ENCODE measurements at places on chromosomes 6 and 20.
A peak's percentile ranks its signal among the peaks of the same experiment; 100 is the strongest.

GRCh38 chr6:127115746-127116145 is 2.7 kb upstream of the RSPO3 start:
- no peak for DNase-seq

- DNase-seq: no peak
Measured at GRCh38 chr20:52959125-52959524, 13.0 kb upstream of the TSHZ2 start.

DNA sequence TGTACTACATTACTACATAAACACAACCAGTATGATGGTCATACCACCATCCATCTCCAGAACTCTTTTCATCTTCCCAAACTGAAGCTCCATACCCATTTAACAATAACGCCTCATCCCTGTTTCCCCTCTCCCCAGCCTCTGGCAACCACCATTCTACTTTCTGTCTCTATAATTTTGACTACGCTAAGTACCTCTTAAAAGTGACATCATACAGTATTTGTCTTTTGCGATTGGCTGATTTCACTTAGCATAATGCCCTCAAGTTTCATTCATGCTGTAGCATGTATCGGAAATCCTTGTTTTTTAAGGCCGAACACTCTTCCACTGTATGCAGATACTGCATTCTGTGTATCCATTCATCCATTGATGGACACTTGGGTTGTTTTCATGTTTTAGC is 29.7 kb downstream of the GABRR1 start:
- no peak for DNase-seq

DNA sequence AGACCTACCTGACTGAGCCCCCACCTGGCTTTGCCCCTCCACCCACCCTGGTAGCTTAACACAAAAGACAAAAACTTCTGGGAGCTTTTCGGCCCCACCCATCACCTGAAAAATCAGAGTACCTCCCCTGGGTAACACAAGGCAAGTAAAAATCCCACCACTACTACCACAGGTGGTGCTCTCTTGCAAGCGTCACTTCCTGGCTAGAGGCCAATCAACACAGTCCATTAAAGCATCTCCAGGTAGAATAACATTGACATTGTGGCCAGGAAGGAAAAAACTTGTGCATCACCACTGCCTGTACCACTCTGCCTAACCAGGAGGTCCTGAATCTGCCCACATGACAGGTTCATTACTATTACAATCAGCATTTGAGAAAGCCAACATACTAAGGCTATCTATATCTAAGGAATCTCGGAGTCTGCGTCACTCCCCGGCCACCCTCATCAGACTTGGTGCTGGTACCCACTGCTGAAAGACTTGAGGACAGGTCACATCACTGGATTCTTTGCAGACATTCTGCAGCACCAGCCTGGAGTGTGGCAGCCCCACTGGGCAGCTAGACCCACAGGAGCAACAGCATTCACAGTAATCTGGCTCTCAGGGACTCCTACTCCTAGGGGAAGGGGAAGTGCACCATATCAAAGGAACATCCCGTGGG is 125.9 kb downstream of the CDK19 start:
- DNase-seq: peak; percentile 7

- no peak for DNase-seq
Measured at GRCh38 chr20:44326391-44327159, 10.3 kb upstream of the R3HDML start.

DNA sequence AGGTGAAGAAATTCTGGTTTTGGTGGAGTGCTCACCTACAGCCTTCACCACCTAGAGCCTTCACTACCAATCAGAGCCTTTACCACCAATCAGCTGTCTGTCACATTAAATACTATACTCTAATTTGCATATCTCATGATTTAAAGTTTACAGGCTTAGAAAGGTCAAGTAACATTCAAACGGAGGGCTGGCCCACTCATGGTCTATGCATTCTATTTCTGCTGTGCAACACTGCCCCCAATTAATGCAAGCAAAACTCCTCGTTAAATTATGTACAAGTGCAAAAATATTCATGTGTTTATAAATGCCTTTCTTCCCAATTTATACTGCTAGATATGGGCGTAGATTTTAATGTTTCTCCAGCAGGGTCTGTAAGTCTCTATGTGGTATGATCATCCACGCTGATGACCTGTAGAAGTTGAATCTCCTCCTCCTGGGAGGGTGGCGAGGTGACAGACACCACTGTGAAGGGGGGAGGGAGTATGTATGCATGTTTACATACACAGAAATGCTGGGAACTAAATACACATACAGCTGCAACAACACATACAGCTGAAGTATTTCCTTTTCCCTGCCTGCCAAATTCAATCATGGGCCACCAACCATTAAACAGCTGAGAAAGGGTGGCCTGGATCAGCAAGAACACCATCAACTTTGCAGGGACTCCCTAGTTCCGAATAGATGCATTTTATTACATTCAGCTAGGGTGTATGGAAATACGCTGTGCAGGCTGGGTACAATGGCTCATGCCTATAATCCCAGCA is 13.1 kb downstream of the RRAGD start:
- DNase-seq: no peak

DNA sequence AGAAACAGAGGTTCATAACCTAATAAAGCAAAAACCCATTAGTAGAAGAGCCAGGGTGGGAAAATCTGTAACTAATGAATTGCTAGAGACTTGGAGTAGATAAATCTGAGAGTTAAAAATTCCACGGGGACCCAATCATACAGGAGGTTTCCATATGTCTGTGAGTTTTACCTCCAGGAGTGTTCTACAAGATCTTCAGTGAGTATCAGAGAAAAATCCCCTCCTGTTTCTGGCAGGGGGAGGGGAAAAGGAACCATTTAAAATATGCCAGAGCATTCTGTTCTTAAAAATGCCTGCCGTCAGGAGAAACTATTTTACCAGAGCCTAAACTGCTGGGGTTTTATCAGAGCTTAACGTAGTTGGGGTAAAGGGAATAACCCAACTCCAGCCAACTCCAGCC is 54.0 kb upstream of the PLN start:
- no peak for DNase-seq

- DNase-seq: no peak
Measured at GRCh38 chr6:153539602-153540001, 408.5 kb upstream of the RGS17 start.

DNA sequence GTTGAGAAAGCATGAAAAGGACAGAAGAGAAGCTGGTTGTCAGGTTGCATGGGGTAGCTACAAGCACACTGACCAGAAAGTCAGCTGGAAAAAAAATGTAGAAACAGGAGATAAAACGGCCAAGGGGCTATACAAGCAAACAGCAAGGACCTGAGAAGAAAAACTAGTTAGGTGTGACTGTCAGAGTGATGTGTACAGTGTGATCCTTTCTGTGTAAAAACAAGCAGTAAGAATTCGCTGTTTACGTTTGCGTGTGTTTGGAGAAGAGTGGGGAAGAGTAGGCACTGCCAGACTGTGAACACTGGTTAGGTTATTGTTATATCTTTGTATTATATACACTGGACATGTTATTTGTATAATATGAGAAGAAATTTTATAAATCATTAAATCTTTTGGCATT is 28.1 kb downstream of the PTPN1 start:
- DNase-seq: no peak

DNA sequence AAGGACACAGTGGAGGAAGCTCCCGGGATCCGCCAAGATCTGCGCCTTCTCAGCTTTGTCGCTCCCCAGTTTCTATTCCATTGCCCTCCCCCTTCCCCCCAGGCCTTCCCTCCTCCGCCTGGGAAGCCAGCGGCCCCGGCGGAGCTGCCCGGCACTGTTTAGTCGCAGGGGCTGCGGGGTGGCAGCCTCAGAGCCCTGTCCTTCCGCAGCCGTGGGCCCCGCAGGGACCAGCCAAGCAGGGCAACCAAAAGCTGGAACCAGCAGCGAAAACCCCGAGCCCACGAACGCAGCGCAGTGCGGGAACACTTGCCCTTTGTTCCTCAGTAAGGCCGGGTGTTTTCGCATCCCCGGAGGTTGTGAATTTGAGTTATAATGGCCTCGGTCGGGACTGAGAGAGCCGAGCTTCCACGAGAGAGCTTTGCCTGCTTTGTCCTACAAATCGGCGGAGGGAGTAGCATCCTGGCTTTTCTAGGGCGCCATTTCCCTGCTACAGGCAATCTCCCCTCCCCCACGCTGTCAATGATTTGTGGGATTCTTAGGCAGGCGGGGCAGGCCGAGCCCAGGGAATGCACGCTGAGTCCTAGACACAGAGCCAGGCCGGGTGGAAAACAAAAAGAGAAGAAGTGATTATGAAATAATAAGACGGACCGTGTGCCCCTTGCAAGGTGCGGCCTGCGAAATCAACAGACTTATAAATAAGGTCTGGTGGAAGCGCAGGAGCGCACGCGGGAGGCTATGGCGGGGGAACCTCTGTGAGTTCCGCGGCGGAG is 4.0 kb upstream of the TUBB2B start:
- DNase-seq: peak; percentile 94

GRCh38 chr6:707576-708236 is 14.8 kb upstream of the EXOC2 start:
- no peak for DNase-seq

DNA sequence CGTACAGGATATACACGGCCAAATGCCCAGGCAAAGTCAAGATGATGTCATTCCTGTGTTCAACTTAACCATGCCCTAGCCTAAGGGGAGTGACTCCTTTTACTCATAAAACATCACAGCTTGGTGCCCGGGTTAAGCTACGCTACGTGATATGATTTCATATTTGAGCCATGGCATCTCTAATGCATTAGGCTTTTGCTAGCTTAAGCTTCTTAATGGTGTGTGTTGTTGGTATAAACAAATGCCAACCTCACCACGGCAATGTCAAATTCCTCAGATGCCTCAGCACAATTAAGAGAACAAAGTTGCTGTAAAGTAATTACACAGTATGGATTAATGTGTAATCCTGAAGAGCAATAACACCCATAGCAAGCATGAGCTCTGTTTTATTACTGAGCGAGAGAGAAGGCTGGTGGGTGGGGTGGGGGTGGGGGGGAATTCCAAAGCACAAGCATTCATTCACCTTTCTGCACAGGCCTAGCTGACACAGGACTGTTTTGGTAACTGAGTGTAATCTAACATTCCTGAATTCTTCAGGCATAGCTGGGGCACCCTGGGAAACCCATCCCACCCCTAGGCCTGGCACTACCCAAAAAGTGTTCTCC is 44.7 kb upstream of the CNKSR3 start:
- no peak for DNase-seq

DNA sequence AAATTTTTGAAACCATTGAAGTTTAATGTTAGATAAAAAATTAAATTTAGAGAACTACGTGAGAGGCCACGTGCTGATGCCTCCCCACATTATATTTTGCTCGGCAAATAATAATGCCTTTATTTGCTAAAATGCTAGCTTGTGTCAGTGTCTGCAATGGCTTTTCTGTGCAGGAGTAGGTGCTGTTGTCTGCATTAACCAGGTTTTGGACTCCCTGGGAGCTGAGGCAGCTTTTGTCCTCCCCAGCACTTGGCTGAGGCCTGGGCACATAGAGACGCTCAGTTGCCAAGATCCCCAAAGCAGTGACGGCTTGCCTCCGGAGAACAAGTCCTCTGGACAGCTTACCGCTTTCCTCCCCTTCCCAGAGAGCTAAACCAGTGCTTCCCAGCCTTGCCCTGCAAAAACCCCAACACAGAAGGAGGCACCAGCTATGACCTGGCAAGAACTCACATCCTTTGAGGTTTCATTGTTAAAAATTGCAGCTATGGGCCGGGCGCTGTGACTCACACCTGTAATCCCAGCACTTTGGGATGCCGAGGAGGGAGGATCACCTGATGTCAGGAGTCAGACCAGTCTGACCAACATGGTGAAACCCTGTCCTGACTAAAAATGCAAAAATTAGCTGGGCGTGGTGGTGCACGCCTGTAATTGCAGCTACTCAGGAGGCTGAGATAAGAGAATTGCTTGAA is 59.9 kb downstream of the KAT14 start:
- no peak for DNase-seq

DNA sequence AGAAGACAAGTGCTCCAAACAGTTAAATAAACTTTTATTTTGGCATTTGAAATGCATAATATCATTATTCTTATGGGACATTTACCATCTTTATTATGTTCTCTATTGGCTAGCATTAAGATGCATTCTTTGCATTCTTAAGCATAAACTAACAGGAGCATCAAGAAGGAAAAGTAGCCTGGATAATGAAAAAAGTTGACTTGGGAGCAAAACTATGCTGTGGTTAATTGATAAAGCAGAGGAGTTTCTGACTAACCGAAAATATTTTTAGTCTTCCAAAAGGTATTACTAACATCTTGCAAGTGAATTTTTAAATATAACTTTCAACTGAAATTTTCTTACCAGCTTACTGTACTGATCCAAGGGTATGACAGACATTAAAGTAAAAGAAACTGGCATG is 140.3 kb downstream of the FLRT3 start:
- no peak for DNase-seq

DNA sequence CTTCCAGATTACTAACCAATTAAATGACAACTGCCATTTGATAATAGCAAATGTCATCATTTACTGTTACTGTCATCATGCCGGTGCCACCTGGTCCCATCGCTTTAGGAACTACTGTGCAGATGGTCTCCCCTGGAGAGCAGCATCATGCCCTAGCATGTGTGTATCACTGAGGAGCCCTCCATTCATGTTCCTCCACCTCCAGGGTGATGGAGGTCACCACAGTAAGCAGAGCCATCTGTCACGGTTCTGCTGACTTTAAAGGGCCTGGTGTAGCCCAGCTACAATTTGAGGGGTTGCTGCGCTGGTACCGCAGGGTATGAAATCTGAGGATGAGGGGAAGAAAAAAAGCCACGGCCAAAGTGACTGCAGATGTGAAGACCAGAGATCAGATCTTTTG is 118.8 kb upstream of the KCNK16 start:
- DNase-seq: no peak

DNA sequence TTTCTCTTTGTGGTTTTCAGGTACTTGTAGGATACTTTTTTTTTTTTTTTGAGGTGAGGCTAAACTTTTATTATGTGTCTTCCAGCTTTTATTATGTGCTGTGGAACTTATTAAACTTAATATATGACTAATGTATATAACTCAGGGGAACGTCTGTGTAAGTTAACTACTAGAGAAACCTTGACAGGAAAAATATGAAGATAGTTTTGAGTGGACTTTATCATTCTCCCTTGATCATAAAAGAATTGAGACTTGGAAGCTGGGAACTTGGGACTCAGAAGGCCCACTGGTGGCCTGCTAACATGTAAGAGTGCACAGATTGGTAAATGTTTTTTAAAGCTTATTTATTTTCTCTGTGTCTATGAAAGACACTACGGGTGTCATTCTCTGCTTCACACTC is 73.1 kb downstream of the CARMIL1 start:
- DNase-seq: no peak

DNA sequence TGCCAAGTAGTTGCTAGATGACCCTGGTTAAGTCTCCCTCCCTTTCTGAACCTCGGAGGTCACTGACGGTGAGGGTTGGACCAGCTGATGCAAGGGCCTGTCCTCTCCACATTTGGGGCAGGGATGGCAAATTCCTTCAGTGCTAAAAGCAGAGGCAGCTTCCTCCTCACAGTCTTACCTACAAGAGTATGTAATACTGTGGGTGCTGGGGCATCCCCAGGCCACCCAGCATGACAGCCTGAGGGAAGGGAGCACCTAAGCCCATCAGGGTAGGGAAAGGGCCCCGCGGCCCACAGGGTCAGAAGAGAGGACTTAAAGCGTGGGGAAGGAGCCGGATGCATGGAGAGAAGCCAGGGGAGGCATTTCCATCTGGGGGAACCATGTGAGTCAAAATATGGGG is 38.0 kb downstream of the TGM3 start:
- DNase-seq: no peak

All from COR-L47 (cell line).